Articular chondrocyte of knee joint (primary cell): ENCODE measurements at places on chromosomes 1 and 21. TPM values are rescaled to one million over a fixed set of nuclear protein-coding genes. Genes with fewer than 3 reads are reported as not detected.

Gene FGR
- 0.13 TPM in 1 of 2 replicates, not detected in the other for total RNA-seq

Gene PTAFR
- 0.13 TPM in 1 of 2 replicates, not detected in the other for total RNA-seq

Gene KRTAP19-3
- not detected in 2 replicates for total RNA-seq

Gene C1orf174
- total RNA-seq = 23.8 and 27.2 TPM in 2 replicates

Gene ANGPTL1
- total RNA-seq = 10.1 and 14.5 TPM in 2 replicates

Gene SIM2
- 5.2 and 8.4 TPM in 2 replicates for total RNA-seq

Gene SPATA46
- total RNA-seq = not detected in 2 replicates

Gene SMIM12
- total RNA-seq = 24.4 and 40.9 TPM in 2 replicates

Gene GLRX2
- 14.2 and 18.6 TPM in 2 replicates for total RNA-seq
